ENCODE measurements at places on chromosomes 2 and 18.

DNA sequence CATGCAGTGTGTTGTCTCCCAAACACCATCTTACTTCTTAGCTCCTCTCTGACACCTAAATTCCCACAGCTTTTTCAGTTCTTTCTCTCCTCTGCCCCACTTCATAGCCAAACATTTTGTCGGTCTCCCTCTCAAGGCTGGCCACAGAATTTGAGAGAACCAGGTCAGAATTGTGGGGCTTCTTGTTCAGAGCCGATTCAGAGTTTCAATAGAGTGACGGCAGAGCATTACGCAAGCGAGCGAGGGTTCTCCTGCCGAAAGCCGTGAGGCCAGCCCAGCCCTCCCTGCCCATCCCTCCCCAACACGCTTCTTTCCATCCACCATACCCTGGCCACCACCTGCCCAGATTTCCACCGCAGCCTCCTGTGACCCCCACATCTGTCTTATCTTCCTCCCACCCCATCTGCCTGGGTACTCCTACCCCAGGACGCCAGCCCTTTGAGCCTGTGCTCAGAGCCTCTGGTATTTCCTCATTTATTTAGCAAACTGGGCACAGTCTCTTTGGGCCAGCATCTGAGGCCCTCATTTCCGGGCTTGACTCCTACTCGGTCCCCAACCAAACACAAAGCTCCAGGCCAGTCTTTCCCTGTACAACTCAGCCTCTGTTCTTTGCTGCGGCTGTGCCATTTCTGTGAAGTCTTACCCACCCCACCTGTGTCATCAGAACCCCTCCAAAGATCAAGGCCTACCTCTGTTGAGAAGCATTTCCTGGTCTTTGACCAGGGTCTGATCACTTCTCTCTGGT, 70.0 kb upstream of the MAP4K4 start:
- no peak for DNase-seq

- DNase-seq, result no peak
Measured at GRCh38 chr18:12406371-12407111, 1.2 kb upstream of the PRELID3A start.

- no peak for DNase-seq
Measured at GRCh38 chr2:168328421-168328820, 81.0 kb upstream of the STK39 start.

- DNase-seq, result no peak
Measured at GRCh38 chr2:146147448-146148012, 1627.6 kb upstream of the ZEB2 start.

- no peak for DNase-seq
Measured at GRCh38 chr18:2845172-2845571, 1.6 kb upstream of the EMILIN2 start.

- DNase-seq, result no peak
Measured at GRCh38 chr2:25322312-25322711, 19.4 kb downstream of the DNMT3A start.

DNA sequence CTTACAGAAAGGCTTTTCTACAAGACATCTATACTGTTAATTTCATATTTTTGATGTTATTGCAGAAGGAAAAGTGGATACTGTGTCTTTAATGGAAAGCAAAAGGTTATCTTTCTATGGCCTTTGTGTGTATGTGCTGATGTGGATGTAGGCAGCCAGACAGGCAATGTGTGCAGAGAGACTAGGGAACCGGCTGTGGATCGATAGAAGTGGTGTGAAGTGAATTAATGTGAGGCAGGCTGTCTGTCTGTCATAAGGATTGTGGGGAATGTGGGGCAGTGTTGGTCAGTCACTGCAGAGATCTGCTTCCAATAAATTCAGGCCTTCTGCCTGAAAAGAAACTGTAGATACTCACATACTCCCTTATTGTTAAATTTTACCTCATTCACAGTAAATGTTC, 156.7 kb downstream of the WDR7 start:
- DNase-seq, result no peak

DNA sequence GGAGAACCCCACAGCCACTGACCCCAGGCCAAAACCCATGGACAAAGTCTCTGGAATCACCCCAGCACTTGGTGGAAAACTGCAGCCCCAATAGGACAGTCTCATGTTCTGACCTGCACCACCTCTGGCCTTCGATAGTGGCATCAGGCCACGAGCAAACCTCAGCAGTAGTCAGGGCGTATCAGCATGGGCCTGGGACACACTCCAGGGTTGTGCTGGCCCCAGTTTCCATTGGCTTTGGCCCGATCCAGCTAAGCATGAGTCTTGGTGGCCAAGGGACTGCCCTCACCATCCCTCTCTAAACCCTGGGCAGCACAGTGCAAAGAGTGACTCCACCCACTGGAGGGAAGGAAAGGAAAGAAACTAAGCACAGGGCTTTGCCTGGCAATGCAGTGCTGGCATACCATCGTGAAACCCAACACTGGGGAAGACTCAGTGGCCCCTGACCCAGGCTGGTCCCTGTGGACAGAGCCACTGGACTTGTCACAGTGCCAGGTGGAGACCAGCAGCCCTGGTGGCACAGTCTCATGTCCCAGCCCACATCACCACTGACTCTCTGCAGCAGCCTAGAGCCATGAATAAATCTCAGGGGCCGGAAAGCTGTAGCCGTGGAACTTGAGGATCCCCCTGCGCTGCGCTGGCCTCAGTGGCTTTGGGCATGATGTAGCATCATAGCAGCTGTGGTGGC, 46.3 kb downstream of the ZNF519 start:
- no peak for DNase-seq

Data from ELF-1 (cell line).